ENCODE measurements at places on chromosomes 3 and 15. TPM values are rescaled to one million over a fixed set of nuclear protein-coding genes. Genes with fewer than 3 reads are reported as not detected.

- no peak for DNase-seq
Observed at GRCh38 chr15:84111575-84111974, 124.0 kb upstream of the GOLGA6L4 start.

DNA sequence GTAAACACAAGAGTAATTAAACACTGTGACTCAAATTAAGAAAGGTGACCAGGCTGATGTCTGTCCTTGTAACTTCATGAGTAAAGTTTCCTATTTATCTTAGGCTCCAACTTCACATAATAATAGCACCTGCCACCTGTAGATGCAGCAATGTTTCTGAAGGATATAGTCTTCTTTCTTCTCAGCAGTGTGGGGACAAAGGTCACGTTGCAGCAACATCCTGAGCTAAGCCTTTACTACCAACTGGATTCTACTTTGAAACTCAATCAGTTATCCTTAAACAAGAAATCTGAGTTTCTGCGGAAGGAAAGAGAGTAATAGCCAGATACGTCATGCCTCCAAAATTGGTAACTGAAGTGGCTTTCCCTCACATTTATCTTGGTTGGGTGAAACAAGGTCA lies 253.1 kb downstream of the RBMS3 start:
- DNase-seq: no peak

GRCh38 chr3:185153861-185154629 lies 1.2 kb upstream of the C3orf70 start:
- no peak for DNase-seq

- no peak for DNase-seq
Observed at GRCh38 chr15:66730168-66731021, 28.4 kb downstream of the SMAD6 start.

GRCh38 chr3:34073961-34074360 lies 275.5 kb downstream of the PDCD6IP start:
- no peak for DNase-seq

DNA sequence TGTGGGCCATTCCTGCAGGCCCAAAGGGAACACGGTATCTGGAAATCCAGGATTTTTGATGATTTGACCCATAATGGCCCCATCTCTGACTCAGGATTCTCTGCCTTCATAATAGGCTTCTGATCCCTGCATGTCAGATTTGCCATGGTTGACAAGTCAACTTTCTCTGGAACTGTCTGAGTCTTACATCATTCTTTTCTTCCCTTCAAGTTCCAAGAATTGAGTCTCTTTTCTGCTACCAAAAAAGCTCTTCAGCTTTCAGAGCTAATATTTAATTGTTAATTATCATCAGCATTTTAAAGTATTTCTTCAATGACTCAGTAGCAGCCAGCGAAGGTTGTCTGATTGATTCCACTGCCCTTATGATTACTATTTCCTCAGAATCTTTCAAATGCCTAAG lies 244.4 kb upstream of the COL8A1 start:
- DNase-seq: no peak

AQP9 gene
- total RNA-seq: not detected

LEKR1 gene
- total RNA-seq: 1.5 TPM

ARL13B gene
- total RNA-seq: 5.3 TPM
